ENCODE measurements at places on chromosomes 11 and 22.

GRCh38 chr11:134905928-134906327 is 493.9 kb upstream of the B3GAT1 start:
- DNase-seq: no peak

DNA sequence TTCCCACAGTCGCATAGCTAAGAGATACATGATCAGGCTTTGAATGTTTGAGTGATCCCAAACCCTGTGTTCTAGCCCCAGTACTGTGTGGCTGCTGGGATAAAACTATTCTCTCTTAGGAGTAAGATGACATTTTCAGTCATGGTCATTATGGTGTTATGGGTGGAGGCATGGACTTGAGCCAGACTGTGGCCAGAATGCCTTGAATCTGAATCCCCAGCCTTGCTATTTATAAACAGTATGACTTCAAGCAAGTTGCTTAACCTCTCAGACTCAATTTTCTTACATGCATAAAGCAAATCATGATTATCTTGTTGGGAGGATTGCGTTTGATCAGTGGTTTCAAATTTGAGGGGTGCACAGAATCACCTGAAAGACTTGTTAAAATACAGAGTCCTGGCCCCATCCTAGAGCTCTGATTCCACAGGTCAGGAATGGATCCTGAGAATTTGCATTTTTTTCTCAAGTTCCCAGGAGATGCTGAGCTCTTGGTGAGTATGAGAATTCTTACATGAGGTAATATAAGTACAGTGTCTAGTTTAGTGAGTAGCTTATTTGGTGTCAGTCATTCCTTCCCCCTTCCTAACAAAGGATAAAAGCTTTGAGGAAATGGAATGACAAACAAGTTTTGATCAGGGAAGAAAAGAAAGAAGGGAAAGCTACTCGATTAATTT is 571.7 kb downstream of the METTL15 start:
- no peak for DNase-seq

DNA sequence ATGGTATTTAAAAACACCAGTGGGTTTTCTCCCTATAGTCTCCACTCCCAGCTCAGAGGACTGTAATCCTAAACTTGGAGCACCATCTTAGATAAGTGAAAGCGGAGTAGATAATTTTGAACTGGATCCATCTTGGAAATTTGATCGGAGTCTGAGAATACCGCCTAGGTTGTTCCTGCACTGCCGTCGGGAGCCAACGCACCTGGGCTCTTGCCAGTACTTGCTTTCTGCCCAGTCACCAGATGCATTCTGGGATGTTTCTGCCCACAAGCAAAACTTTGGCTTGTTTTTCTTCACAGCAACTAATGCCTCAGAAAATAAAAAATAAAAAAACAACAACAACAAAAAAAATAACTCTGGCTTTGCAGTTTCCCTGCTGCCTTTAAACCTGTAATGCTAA is 113.0 kb upstream of the MTMR2 start:
- no peak for DNase-seq

GRCh38 chr22:37525073-37525745 is 6.0 kb upstream of the CARD10 start:
- DNase-seq: peak; percentile 82

GRCh38 chr22:29479417-29480261 is at the start of gene NEFH:
Gene NEFH (plus strand): TSS chr22:29480218. CDS start chr22:29480263, 45 bp downstream.
- DNase-seq: no peak

DNA sequence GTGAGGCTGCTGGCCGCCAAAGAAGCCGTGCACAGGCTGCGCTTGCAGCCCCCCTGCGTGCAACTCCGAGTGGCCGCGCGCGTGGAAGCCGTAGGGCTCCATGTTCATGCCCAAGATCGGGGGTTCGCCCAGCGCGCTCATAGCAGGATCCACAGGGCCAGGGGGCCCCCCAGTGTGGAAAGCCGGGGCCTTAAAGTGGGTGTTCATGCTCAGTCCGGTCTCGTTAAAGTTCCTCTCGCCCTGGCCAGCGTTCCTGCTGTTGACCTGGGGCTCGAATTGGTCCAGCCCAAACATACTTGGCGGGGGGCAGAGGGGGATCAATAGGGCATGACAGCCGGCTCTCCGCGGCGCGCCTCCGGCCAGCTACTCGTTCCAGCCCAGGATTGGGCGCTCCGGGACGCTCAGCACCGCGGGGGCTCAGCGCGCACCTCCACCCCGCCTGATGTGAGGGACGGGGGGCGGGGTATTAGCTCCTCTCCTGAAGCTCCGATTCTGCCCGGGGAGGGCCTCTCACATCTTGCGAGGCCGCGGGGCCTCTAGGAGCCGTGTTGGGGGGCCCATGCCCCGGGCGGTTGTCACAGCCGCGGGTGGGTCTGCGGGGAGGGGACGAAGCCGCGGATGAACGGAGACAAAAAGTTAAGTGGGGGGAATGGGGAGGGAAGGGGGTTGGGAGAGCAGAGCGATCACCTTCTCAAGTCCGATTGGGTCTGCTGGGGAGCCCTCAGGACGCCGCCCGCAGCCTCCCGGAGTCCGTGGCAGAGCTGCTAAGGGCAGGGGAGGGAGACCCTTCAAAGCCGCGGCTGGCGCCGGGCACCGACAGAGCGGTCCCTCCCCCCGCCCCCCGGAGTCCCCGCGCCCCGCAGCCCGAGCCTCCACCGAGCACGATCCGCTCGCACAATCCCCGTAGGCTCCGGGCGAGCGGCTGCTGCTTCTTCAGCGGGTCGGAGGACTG is 1.0 kb downstream of the MN1 start:
- DNase-seq: no peak

- no peak for DNase-seq
Measured at GRCh38 chr11:133975488-133975849, 18.7 kb upstream of the IGSF9B start.

DNA sequence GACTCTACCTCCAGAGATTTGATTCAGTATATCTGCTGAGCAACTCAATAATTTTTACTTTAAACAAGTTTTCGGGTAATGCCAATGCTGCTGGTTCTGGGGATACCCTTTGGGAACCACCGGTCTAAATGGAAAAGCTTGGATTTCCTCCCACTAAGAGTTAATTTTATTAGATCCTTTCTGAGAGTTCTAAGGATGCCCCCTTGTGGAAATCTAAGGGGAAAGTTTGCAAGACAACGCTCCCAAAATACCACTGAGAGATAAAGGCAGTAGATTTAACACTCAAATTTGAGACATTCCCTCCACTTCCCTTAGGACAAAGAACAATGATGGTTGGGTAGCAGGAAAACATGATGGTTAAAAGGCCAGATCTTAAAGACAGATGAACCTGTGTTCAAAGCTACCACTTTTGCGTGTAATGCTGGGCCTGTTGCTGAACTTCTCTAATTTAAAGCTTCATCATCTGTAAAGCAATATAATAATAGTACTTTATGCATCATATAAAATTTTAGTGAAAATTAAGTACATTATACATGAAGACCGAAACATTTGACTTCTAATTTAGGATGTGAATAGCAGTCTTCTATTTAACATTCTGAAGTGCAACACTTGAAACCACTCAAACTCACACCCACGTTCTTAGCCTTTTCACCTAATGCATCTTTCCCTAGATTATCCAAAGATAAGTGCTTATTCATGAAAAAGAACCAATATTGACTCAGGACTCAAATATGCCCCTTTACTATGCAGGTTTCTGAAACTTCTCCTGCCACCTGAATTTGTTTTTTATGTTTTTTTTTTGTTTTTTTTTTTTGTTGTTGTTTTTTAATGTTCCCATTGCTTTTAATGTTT is 110.1 kb upstream of the LUZP2 start:
- peak; percentile 35 for DNase-seq

DNA sequence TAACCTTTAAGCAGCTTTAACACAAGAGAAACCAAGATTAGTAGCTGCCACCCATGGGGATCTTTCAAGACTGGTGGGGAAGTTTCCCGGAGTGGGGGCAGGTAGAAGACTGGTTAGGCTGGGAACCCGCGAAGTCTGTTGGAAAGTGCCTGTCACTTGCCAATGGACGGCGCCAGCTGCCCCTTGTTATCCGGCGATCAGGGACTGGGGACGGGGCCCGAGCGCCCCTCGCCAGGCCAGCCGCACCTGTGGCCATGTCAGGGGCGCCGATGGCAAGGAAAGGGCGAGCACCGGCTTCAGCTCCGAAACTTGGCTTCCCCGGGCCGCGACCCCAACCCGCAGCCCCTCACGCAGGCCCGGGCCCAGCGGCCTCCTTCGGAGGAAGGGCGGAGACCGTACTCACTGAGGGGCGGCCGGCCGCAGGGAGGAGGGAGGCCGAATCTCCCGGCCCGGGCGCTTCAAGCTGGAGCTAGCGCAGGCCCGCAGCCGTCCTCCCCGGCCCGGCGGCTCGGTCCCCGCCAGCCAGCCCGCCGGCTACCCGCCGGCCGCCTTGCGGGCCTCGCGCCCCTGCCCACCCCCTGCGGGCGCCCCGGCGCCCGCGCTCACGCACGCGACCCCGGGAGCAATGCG is 539 bp downstream of the EIF4ENIF1 start:
- peak; percentile 29 for DNase-seq

GRCh38 chr22:33459137-33459536 is 401.0 kb upstream of the SYN3 start:
- DNase-seq: no peak

DNA sequence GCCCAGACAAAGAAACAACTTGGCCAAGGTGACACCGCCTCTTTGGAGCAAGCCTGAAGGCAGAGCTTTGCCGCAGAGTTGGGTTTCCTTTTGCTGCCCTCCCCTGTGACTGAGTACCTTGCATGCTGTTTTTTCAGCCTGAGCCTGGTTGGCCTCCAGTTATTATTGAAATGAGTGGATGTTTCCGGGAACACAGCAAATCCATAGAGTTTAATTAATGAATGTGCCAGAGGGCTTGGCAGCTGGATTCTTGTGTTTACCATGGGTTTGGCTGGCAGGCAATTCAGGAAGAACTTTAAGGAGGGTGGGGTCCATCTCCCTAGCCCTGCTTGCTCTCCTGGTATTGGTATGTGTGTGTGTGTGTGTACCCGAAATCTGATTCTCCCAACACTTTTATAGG is 65.6 kb upstream of the CRYBB3 start:
- DNase-seq: no peak

DNA sequence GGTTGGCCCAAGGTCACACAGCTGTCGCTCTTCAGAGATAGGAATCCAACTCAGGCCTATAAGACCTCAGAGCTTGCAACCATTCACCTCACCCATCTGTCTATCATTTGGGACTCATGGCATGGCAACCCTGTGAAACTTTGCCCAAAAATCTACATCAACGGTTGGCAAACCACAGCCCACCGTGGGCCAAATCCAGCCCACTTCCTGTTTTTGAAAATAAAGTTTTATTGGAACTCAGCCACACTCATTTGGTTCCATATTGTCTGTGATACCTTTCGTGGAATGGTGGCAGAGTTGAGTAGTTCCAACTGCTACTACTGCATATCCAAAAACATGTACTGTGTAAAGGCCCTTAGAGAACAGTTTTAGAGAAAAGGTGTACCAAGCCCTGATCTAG is 307.8 kb downstream of the MN1 start:
- DNase-seq: no peak

GRCh38 chr11:74684661-74685060 is 46.6 kb downstream of the CHRDL2 start:
- DNase-seq: no peak

GRCh38 chr11:86660088-86660487 is 12.3 kb downstream of the ME3 start:
- DNase-seq: no peak

DNA sequence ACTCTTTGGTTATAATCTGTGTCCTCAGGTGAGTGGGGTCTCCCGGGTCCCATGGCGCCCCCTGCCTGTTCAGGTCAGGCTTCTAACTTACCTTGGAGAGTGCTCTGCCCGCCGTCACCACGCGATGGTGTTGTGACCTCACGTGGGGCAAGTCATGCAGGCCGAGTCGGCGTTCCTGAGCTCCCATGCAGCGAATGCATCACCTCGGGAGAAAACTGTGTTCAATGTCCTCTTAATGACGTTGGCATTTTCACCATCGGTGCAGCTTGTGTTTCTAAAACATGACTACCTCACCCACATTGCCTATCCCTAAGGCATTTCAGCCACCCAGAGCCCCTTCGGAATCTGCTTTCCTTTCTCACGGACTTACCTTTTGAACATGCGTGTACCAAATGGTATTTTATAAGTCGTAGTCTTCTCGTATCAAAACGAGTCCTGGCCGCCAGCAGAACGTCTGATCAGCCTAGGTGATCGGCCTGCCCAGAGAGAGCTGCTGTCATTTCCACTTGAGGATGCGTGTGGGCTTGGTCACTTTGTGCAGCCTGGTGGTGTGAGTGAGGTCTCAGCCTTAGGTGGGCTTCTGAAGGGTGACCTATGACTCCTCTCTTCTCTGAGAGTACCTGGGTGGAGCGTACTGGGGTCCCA is 64.8 kb downstream of the TBC1D22A start:
- DNase-seq: no peak

GRCh38 chr11:103078710-103079109 is 13.2 kb downstream of the DCUN1D5 start:
- DNase-seq: no peak
